Spinal cord (tissue), 10 donors: ENCODE measurements at places on chromosomes 2 and 18. TPM values are rescaled to one million over a fixed set of nuclear protein-coding genes. Genes with fewer than 3 reads are reported as not detected.
A peak's percentile ranks its signal among the peaks of the same experiment; 100 is the strongest.

GRCh38 chr2:198296665-198297308 lies 492.4 kb downstream of the PLCL1 start:
- H3K4me1 ChIP-seq, result no peaks in the 10 kb centered on the region
- DNase-seq, result peak; percentile 85
- H3K27me3 ChIP-seq, result no peaks in the 10 kb centered on the region
- no peaks in the 10 kb centered on the region for H3K36me3 ChIP-seq

Gene IL1F10
- total RNA-seq, result not detected

DNA sequence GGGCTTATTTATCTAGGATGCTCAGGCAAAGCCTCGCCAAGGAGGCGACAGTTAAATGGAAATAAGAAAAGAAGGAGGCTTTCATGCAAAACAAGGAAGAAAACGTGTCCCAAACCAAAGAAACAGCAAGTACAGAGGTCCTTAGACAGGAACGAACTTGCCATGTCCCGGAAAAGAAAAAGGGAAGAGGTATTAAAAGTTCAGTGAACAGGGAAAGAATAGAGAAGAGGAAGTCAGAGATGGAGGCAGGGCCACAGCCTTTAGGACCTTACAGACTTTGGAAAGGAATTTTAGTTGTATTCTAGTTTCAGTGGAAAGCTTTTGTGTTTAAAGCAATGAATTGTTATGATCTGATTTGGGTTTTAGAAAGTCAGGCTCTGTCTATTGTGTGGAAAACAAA lies 22.1 kb downstream of the IKZF2 start:
- no peak overlapping the region for H3K4me3 ChIP-seq
- H3K27ac ChIP-seq, result no peak overlapping the region
- DNase-seq, result peak; percentile 3
- no peaks in the 10 kb centered on the region for H3K36me3 ChIP-seq
- H3K27me3 ChIP-seq, result no peaks in the 10 kb centered on the region

- no peak overlapping the region for H3K4me3 ChIP-seq
- no peak overlapping the region for H3K27ac ChIP-seq
- H3K4me1 ChIP-seq, result no peaks in the 10 kb centered on the region
- no peaks in the 10 kb centered on the region for H3K36me3 ChIP-seq
These were observed 403.2 kb upstream of the CDH19 start for GRCh38 chr18:67007085-67007484.

DNA sequence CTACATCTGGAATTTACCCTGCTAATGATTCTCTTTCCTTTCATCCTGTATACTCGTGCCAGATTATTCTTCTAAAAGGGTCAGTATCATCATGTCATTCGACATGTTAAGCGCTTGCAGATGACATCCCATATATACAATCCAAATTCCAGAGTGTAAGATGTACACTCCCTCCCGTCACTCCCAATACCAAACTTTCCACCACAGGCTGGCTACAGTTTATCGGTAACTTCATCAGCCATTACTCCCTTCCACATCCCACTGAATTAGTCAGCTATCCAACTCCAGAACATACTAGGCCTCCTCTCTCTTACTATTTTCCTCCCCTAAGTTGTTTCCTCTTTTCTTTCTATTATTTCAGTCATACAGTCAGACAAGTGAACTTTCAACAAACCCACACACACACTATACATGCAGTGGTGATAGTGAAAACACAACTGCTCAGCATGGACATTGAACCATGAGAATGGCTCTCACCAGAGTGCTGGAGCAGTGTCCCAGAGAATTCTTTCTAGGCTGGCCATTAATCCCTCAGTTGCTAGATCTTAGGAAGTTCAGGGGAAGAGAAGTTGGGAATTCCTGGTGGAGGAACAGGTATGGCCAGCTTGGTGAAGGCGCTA lies 10.6 kb upstream of the NMI start:
- DNase-seq, result no peak
- no peaks in the 10 kb centered on the region for H3K4me1 ChIP-seq
- no peaks in the 10 kb centered on the region for H3K36me3 ChIP-seq
- no peak overlapping the region for H3K27ac ChIP-seq

Gene RBMS1
- 69.4 TPM for total RNA-seq

Gene C2orf42
- total RNA-seq, result 24.8 TPM

- H3K4me1 ChIP-seq, result no peaks in the 10 kb centered on the region
- H3K36me3 ChIP-seq, result no peaks in the 10 kb centered on the region
- DNase-seq, result no peak
- H3K27me3 ChIP-seq, result no peaks in the 10 kb centered on the region
These were observed 374.3 kb downstream of the SOCS6 start for GRCh38 chr18:70663141-70663540.

DNA sequence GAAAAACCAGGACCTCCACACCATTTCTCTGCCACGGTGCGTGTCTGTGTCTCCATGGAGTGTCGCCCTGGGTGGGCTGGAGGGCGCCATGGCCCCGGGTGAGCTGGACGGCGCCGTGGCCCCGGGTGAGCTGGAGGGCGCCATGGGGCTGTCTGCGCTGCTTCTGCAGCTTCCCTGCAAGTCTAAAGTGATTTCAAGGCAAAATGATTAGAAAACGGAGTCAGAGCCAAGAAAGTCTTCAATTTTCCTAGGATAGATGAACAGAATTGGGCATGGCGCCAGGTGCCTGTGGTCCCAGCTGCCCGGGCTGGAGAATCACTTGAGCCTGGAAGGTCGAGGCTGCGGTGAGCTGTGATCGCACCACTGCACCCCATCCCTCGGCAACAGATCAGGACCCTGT lies 27.7 kb upstream of the NFATC1 start:
- DNase-seq, result no peak
- no peak overlapping the region for H3K4me3 ChIP-seq
- no peaks in the 10 kb centered on the region for H3K27me3 ChIP-seq
- H3K27ac ChIP-seq, result peak overlapping the region; percentile 16
- peaks cover 32% of the 10 kb centered on the region for H3K36me3 ChIP-seq
- peaks cover 30% of the 10 kb centered on the region for H3K4me1 ChIP-seq

DNA sequence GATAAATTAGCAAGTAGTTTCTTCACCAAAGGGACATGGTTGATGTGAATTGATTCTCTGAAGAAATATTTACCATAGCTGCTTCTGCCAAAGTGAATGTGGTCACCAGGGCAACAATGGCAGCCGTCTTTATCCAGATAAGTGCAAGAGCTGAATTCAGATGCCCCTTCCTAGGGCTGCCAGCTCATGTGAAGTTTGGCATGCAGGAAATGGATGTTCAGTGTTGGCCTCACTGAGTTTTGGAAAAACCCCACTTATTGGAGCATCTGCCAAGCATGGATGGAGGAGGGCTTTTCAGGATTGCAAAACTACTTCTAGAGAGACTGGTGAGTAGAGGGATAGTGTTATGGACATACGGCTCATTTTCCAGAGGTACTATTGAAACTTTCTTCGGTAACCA lies 80.8 kb downstream of the FMNL2 start:
- H3K27ac ChIP-seq, result peak overlapping the region; percentile 37
- peak; percentile 72 for DNase-seq
- no peaks in the 10 kb centered on the region for H3K27me3 ChIP-seq
- peaks cover 3% of the 10 kb centered on the region for H3K4me1 ChIP-seq
- H3K36me3 ChIP-seq, result no peaks in the 10 kb centered on the region
- H3K4me3 ChIP-seq, result no peak overlapping the region

- H3K4me3 ChIP-seq, result no peak overlapping the region
- H3K27me3 ChIP-seq, result no peaks in the 10 kb centered on the region
- no peak for DNase-seq
- H3K36me3 ChIP-seq, result peaks cover 7% of the 10 kb centered on the region
- peaks cover 4% of the 10 kb centered on the region for H3K4me1 ChIP-seq
- no peak overlapping the region for H3K27ac ChIP-seq
These were observed 51.1 kb downstream of the PLEKHM3 start for GRCh38 chr2:207974216-207974605.

Gene GKN1
- total RNA-seq, result not detected

DNA sequence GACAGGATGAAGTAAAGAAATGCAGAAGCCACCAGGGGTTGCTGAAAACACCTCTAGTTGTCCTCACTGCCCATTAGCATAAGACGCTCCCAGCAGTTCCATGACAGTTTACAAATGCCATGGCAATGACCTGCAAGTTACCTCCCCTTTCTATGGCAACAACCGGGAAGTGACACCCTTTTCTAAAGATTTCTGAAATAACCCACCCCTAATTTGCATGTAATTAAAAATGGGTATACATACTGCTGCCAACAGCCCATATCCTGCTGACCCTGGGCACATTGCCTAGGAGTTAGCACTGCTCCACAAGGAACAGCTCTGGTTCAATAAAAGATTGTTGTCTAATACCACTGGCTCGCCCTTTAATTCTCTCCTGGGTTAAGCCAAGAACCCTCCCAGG lies 178.3 kb upstream of the LRATD1 start:
- H3K36me3 ChIP-seq, result no peaks in the 10 kb centered on the region
- H3K4me3 ChIP-seq, result no peak overlapping the region
- no peaks in the 10 kb centered on the region for H3K4me1 ChIP-seq
- H3K27me3 ChIP-seq, result no peaks in the 10 kb centered on the region

GRCh38 chr2:149814049-149814448 lies 226.5 kb upstream of the MMADHC start:
- no peak overlapping the region for H3K27ac ChIP-seq
- no peaks in the 10 kb centered on the region for H3K36me3 ChIP-seq
- no peak overlapping the region for H3K4me3 ChIP-seq
- H3K4me1 ChIP-seq, result no peaks in the 10 kb centered on the region
- DNase-seq, result no peak

- no peaks in the 10 kb centered on the region for H3K27me3 ChIP-seq
- H3K36me3 ChIP-seq, result no peaks in the 10 kb centered on the region
- no peak for DNase-seq
- H3K27ac ChIP-seq, result no peak overlapping the region
- no peak overlapping the region for H3K4me3 ChIP-seq
These were observed 125.8 kb downstream of the LAMA3 start for GRCh38 chr18:23814991-23815614.

DNA sequence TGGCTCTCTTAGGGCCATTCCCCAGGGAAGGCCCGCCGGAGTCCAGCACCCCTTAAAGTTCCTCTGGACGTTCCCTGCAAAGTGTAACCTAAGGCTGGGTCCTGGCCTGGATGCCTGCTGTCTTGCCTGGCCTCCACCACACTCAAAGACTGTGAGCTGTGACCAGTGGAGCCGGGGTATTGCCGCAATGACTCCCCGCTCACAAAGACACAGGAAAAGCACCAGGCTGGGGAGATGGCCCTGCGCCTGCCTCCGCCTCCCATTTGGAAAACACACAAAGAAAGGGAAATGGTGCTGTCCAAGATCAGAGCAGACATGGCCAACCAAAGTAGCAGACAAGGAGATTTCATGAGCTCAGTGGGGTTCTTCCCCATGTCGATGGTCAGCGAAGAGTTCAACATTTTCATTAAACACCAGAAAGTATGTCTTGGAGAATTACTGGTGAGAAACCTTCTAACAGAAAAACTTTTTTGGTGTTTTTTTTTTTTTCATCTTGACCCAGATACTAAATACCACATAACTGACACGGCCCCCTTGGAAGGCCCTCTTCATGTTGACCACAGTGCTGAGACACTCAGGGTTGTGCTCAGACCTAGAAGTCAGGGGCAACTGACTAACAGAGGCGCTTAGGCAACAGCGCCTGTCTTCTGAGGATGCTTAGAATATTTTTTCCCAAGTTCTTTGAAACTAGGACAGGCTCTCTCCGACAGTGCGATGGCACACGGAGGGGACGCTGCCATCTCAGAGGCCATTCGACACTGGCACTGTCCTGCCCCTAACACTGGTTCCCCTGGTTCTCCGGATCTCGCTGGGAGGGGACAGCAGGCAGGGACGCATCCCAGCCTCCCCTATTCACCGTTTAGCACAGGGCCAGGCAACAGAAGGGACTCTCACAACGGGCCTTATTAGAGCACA lies 226.4 kb upstream of the ID2 start:
- H3K4me3 ChIP-seq, result no peak overlapping the region
- H3K27ac ChIP-seq, result no peak overlapping the region
- no peak for DNase-seq
- H3K4me1 ChIP-seq, result peaks cover 33% of the 10 kb centered on the region

DNA sequence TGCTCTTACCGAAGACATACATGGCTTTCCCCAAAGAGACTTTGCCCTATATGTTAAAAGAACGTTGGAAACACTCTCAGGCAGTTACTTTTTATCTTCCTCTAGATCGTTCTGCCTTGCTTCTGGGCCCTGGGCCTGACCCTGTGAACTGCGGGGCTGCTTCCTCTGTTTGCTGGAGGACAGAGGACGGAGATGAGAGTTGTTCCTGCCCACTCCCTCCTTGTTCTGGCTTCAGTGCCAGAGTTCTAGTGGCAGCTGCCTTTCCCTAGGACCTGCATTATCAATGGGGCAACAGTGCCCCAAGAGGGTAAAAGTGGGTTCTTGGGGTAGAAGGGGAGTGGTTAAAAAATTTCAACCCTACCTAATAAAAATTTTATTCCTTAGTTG lies 6.5 kb upstream of the FN1 start:
- no peak for DNase-seq
- no peak overlapping the region for H3K4me3 ChIP-seq
- no peaks in the 10 kb centered on the region for H3K4me1 ChIP-seq
- no peak overlapping the region for H3K27ac ChIP-seq

Gene TUBB8B
- total RNA-seq, result not detected

Gene UCN
- 0.79 TPM for total RNA-seq

Gene COL4A3
- 1.7 TPM for total RNA-seq
